ENCODE measurements at places on chromosomes 16 and 17.

DNA sequence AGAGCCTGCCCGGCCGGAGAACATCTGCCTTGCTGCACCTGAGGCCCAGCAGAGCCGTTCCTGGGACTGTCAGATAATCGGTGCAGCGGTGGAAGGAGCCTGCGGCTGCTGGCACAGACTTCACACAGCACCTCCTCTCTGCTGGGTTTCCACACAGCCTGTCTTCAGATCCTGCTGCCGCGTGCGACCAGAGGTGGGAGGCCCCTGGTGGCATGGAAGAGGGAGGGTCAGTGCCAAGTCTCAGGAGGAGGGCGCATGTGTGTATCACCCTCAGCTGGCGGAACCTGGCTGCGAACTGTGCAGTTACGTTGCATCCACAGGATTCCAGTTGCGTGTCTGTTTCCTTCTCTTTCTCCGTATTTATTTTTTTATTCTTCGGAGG lies 3.3 kb downstream of the CDK5R1 start:
- no peak for DNase-seq

GRCh38 chr17:78672871-78673371 lies 95.7 kb upstream of the DNAH17 start:
- no peak for DNase-seq

GRCh38 chr17:50830994-50831393 lies 4.4 kb upstream of the WFIKKN2 start:
- DNase-seq, result no peak

DNA sequence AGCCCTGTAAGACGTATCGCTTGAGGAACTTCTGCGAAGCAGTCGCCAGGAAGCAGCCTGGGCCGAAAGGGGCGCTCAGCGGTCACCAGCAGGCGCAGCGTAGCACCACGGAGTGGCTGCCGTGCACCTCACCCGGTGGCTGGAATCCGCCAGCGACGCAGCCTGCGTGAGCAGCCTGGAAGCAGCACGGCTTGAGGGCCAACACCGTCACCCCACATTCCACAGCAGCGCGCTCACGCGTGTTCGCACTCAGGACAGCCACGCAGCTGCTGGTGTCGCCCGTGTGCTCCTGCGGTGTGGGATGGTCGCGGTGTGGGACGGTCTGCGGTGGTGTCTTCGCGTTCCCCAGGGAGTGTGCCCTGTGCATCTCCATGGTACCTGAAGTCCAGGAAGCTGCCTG lies 9.6 kb downstream of the UBE2I start:
- no peak for DNase-seq

- DNase-seq, result no peak
These were observed 73.2 kb downstream of the AIPL1 start for GRCh38 chr17:6361733-6362132.

DNA sequence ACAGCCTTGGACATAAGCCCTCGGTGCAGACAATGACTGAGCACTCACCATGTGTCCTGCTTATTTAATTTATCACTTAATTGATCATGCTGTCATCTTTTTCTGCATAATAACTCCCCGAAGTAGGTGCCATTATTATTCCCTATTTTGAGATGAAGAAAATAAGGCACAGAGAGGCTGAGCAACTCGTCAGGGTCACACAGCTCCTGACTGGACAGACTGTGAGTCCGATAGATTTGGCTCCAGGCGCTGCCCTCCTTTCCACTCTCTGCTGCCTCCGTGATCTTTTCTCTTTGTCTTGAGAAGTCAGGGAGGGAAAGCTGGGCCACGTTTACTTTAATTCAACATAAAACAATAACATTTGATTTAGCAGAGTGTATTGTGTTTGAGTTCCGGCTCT lies 19.0 kb upstream of the N4BP1 start:
- DNase-seq, result no peak

- no peak for DNase-seq
These were observed 38.0 kb downstream of the CDH1 start for GRCh38 chr16:68774982-68775634.

GRCh38 chr17:44416558-44417289 lies 27.3 kb upstream of the ITGA2B start:
- no peak for DNase-seq

- DNase-seq, result no peak
These were observed 22.8 kb downstream of the ITGB3 start for GRCh38 chr17:47276444-47276843.

GRCh38 chr17:83132251-83133081 lies 53.1 kb downstream of the METRNL start:
- DNase-seq, result no peak

DNA sequence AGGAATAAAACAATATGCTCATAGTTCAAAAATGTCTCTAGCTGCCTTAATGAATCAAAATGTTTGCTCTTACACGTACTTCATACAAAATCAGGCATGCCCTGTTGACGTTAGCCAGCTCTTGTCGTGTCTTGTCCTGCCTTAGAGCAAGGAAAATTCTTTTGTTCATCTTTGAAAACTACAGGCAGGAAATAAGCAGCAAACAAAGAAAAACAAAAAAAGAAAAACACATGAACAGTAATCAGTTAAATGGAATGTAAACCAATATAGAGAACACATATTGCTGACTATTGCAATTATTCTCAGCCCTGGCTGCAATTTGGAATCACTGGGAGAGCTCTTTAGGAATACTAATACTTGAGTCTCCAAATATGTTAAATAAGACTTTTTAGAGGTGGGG lies 1.7 kb downstream of the CAPNS2 start:
- DNase-seq, result no peak

- DNase-seq, result no peak
These were observed 8.5 kb downstream of the HS3ST6 start for GRCh38 chr16:1909561-1910231.

GRCh38 chr16:87416826-87417527 lies 24.8 kb downstream of the MAP1LC3B start:
- peak; percentile 4 for DNase-seq

DNA sequence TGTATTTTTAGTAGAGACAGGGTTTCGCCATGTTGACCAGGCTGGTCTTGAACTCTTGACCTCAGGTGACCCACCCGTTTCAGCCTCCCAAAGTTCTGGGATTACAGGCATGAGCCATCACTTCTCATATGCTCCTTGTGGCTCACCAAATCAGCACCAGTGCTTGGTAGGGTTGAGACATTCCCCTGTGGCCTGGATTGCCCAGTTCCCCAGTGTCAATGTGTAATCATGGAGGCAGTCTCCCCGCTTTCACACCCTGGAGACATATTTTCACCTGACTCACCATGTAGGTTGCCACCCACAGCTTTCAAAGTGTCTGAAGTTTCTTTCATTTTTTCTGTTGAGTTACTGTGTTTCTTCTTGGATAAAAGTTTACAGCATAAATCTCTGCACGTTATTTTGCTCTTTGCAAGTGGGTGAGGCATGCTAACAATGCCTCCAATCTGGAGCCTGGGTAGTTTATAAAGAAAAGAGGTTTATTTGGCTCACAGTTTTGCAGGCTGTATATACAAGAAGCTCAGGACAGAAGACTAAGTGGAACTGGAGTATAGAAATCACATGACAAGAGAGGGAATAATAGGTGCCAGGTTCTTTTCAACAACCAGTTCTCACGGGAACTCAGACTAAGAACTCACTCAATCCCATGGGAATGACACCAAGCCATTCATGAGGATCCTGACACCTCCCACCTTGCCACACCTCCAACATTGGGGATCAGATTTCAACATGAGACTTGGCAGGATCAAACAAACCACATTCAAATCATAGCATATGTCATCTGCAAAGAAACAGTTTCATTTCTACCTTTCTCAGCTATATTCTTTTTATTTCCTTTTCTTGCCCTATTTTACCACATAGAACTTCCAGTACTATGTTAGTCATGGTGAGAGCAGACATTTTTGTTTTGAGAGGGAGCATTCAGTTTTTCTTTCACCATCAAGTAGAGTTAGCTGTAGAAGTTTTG lies 113.2 kb downstream of the PHKB start:
- DNase-seq, result peak; percentile 52

DNA sequence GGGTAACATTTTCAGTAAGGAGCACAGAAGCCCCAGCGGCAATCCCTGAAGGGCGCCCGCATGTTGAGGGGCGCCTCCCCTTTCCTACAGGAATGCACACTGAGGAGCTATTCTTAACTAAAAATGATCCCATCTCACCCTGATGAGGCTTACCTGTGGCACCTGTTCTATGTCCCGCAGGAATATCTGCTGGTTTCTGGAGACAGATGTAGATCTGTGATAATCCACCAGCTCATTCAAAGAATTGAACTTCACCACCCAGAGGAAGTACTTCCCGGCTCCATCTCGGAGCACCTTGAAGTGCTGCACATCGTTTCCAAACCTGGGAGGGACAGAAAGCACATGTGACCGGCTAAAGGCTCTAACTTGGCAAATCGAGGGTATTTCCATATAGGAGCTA lies 32.3 kb upstream of the SLC25A19 start:
- no peak for DNase-seq

DNA sequence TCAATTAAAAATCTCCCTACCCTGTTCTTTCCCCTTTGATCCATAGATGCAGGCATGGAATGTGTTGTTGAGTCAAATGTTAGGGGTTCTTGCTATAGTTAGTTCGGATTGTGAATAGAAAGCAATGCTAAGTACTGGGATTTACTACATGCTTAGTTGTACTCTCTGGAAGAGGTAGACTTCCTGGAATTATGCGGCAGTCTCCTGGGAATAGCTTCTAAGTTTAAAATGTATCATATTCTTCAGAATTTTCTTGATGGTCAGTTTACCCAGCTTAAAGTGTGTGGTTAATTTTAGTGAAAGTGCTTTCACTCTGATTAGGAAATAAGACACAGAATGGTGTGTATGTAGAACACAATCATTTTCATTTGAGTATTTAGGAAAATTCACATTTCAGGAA lies 3.5 kb downstream of the CLTC start:
- no peak for DNase-seq

DNA sequence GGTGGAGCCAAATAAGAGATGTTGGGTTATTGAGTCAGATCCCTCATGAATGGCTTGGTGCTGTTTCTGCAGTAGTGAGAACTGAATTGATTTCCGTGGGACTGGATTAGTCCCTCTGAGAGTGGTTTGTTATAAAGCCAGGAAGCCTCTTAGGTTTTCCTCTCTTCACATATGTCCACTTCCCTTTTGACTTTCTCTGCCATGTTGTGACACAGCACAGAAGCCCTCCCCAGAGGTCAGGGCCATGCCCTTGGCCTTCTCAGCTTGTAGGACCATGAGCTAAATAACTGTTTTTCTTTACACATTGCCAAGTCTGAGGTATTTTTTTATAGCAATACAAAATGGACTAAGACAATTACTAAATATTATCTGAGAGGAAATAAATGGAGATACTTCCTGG lies 10.3 kb upstream of the HAPSTR1 start:
- DNase-seq, result no peak

DNA sequence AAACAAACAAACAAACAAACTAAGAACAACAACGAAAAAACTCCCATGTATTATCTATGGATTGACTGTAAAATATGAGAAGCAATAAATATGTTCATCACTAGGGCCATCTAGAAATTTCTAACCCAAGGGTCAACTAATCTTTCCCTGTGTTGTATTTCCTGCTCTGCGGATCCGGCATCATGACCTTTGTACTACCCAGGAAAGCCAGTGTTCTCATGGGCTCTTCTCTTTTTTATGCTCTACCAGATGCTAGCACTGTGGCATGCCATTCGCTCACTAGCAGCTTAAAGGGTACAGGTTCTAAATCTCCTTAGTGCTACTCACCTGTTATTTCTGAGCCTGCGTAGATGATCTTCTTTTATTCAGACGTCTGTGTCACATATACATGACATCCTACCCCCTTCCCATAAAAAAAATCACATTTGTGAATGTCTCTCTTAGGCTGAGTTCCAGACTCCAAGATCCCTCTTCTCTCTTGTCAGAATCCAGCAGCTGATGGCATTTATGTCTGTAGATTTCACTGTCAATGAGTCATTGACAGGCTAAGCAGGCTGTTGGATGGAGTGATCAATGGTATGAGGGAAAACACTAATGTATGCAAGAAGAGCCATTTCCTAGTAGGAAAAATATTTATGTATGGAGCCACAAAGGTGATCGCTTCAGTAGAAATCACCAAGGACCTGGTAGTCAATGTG lies 100.0 kb downstream of the WWOX start:
- no peak for DNase-seq

DNA sequence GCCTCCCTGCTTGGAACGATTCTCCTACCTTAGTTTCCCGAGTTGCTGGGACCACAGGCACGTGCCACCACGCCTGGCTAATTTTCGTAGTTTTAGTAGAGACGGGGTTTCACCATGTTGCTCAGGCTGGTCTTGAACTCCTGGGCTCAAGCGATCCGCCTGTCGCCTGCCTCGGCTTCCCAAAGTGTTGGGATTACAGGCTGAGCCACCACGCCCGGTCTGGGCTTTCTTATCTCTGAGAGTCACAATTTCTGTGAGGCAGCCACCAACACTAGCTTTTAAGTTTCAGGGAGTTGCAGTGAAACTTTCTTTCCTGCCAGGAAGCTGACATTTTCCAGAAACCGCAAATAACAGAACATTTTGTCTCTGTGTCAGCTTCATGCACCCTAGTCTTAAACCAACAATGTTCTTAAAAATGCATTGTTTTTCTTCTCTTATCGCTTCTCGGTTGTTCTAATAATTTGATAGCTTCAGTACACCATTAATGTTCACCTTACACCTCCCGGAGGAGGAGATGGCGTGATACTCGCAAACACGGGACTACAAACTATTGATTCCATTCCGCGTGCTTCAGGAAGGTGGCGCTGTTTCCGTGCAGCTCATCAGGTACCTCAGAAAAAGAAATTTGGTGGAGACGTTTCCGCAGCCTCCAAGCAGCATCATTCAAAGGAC lies 7.4 kb upstream of the DHRS7B start:
- peak; percentile 49 for DNase-seq

DNA sequence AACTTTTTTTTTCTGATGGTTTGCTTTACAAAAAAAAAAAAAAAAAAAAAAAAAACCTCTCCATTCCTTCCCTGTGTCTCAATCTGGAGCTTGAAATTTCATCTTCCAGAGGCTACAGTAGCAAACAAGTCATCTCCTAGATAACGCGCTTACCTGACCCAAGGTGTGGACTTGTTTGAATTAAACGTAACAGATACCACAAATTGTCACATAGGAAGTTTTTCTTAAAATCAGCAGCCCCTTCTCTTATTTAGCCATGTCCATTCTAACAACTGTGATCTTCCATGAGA lies 2.0 kb downstream of the STAT5B start:
- DNase-seq, result no peak

GRCh38 chr17:48954300-48954755 lies 9.7 kb upstream of the SNF8 start:
- DNase-seq, result no peak

DNA sequence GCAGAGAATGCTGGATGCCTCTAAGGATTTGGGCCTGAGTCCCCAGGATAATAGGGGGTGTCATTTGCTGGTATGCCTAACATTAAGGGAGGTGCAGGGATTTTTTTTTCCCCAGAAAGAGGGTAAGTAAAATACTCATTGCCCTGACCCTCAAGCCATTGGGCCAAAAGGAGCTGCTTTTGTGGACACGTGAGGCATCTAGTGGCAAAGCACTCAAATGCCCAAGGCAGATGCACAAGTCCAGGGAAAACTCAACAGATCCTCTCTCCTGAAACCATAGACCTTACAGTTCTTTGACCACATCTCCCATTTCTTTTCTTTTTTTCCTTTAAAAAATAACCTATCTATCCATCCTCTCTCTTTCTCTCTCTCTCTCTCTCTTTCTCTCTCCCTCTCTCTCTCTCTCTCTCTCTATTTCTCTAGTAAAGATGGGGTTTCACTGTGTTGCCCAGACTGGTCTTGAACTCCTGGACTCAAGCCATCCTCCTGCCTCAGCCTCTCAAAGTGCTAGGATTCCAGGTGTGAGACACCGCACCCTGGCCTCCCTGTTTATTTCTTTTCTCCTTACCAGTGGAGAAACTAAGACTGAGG lies 11.8 kb downstream of the IRX5 start:
- DNase-seq, result no peak
